ENCODE measurements at places on chromosomes 5 and 9.

GRCh38 chr9:89418882-89419640 is 78.9 kb downstream of the SEMA4D start:
- DNase-seq: peak; percentile 54

DNA sequence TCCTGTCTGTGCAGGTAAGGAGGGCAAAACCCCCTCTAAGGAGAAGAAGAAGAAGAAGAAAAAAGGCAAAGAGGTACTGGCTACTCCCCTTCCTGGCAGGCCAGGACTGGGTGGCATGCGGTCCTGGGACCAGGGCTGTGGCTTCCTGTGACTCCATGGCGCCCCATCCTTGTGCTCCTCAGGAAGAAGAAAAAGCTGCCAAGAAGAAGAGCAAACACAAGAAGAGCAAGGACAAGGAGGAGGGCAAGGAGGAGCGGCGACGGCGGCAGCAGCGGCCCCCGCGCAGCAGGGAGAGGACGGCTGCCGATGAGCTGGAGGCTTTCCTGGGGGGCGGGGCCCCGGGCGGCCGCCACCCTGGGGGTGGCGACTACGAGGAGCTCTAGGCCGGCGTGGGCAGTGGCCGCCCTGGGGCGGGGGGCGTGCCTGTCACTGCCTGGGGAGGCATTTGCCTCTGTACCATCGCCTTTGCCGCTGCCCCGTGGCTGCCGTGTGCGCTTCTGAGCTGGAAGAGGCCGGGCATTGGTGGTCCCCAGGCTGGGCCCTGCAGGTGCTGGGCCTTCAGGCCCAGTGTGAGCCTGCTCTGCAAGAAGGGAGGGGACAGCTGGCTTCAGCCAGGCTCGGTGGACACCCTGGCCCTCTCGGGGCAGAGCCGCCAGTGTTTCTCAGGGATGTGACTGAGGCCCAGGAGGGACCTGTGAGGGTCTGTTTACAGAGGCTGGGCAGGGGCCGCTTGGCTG is 2.0 kb upstream of the AJM1 start:
- DNase-seq: no peak

DNA sequence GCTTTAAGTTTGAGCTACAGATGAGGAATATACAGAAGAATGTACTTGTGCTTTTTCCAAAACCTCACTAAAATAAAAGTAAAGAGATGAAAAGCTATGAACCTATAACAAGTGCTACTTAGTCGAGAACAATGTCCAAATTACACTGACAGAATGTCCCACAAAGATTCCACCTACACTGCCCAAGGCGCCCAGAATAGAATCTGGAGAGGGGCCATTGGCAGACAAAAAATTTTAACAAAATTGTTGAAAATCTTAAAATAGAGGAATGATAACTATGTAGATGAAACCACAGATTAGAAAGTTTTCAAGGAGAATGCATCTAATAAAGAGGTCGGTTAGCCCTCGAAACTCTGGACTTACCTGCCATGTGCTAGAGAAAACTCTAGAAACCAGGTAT is 235.3 kb downstream of the CETN3 start:
- no peak for DNase-seq

- no peak for DNase-seq
These were observed 110.9 kb downstream of the PAX5 start for GRCh38 chr9:36923025-36923625.

DNA sequence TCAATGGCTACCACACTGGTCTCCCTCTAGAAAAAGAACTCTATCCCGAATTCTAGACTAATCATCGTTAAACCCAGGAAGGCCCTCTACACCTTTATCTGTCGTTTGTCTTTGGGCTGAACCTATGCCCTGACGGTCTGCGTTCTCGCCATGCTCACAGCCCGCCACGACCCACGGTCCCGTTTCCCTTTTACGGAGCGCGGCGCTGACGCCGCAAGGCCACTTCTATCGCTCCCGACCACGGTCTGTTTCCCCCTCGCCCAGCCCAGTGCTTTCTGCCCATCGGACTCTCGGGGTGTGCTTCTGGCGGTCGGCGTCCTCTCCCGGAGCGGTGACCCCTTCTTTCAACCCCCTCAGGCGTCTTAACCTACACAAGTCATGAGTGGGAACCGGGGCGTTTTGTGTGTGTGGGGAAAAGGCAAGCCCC is 974 bp downstream of the C9orf40 start:
- DNase-seq: peak; percentile 4

GRCh38 chr5:173028811-173029327 is 27.3 kb upstream of the CREBRF start:
- DNase-seq: no peak

- no peak for DNase-seq
These were observed 77.1 kb downstream of the GOLPH3 start for GRCh38 chr5:32096891-32097595.

DNA sequence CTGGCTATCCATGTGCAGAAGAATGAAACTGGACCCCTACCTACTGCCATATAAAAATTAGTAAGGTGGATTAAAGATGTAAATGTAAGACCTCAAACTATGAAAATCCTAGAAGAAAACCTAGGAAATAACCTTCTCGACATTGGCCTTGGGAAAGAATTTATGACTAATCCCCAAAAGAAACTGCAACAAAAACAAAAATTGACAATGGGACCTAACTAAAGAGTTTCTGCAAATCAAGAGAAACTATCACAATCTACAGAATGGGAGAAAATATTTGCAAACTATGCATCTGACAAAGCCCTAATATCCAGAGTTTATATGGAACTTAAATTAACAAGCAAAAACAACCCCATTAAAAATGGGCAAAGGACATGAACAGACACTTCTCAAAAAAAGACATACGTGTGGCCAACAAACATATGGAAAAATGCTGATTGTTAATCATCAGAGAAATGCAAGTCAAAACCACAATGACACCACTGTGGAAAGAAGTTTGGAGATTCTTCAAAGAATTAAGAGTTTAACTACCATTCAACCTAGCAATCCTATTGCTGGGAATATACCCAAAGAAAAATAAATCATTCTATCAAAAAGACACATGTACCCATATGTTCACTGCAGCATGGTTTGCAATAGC is 98.5 kb downstream of the NR3C1 start:
- DNase-seq: no peak

DNA sequence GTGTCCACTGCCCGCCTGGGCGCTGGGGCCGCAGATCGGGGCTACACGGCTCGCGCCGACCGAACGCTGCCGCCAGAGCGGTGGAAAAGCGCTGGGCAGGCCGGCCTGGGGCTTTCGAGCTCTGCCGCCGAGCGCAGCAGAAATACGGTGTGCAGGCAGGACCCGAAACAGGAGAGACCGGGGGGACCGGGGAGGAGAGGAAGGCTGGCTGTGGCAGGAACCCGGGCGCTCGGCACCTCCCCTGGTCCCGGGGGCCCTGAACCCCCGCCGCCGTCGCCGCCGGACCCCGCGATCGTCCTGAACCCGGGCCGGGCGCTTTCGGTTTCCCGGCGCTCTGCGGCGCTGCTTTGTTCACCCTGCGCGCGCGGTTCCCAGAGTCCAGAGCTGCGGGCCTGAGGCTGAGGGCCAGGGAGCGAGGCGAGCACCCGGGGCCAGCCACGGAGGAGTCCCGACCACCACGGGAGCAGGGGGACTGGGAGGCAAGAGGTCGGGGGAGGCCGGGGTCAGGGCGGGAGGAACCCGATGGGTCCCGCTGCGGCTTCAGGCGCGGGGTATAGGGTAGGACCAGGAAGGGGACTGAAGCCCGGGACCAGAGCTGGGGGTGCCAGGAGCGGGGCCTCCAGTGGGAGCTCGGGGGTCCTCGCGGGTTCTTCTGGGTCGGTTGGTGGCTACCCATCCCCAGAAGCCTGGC is 12.0 kb downstream of the IRX2 start:
- no peak for DNase-seq

GRCh38 chr5:109990723-109991359 is 301.1 kb downstream of the MAN2A1 start:
- DNase-seq: no peak

GRCh38 chr5:103218164-103218563 is 40.4 kb upstream of the MACIR start:
- DNase-seq: no peak

DNA sequence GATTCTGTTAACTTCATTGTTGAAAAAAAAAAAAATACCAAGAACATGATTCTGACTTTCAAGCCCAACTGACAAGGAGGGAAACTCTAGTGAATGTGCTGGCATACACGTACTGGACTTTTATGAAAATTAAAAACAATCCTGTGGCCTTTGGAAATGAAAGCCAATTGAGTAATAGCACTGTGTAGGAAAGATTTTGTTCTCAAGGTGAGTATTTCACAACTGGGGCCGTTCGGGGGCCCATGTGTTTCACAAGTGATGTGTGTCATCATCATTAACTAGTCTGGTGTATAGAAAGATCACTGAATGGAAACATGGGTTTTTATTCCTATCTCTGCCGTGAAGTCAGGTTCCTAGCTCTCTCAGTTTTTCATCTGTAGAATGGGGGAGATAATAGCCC is 605.0 kb upstream of the CLINT1 start:
- DNase-seq: no peak

- no peak for DNase-seq
These were observed 293.0 kb downstream of the SEC61B start for GRCh38 chr9:99515093-99515492.

- no peak for DNase-seq
These were observed 51.0 kb downstream of the PTPDC1 start for GRCh38 chr9:94135222-94135621.

DNA sequence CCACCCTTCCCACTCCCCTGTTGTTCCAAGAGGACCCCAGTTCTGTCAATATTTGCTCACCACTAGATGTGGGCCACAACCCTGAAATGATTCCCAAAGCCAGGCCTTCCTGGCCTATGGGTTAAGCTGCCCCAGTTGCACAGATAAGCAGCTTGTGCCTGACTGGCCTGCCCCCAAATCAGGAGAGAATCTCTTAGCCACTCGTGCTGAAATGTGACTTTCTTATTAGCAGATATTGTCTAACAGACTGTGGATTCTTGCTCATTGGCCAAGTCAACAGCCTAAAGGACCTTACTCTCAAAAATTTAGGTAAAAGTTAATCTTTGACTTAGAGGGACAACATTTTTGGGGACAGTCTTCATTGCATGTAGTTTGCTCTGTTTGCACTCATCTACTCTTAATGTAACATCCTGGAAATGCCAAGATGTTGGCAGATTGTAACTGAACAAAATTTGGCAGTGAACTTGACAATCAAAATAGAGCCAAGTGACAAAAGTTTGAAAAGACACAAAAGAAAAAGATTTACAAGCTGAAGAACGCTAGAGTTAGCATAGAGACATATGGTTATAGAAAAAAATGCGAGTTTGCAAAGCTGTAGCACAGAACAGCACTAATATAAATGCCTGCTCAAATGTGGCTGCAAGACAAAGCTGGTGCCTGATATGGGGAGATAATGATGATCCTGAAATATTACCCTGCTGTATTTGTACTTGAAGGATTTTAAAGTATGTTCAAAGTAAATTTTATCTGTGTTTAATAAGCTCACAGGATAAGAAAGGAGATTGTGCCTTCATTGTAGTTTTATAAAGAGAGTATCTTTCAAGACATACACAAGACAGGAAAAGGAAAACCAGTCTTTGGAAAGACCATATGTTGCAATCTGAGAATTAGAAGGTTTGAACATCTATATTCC is 29.0 kb upstream of the FSD1L start:
- DNase-seq: no peak

GRCh38 chr5:137492331-137492730 is 6.8 kb downstream of the SPOCK1 start:
- DNase-seq: no peak

GRCh38 chr5:137282216-137282615 is 216.9 kb downstream of the SPOCK1 start:
- DNase-seq: no peak

GRCh38 chr9:114484854-114485443 is 20.3 kb downstream of the WHRN start:
- DNase-seq: peak; percentile 32

- no peak for DNase-seq
These were observed 40.5 kb upstream of the IFNK start for GRCh38 chr9:27483576-27483975.

- DNase-seq: no peak
These were observed 124.4 kb downstream of the WDR41 start for GRCh38 chr5:77367741-77368140.

DNA sequence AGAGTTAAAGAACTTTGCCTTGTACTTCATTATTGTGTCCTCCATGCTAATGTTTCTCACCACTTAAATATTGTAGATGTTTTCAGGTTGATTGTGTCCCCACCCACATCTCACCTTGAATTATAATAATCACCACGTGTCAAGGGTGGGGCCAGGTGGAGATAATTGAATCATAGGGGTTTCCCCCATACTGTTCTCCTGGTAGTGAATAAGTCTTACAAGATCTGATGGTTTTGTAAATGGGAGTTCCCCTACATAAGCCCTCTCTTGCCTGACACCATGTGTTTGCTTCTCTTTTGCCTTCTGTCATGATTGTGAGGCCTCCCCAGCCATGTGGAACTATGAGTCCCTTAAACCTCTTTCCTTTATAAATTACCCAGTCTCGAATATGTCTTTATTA is 248.3 kb downstream of the FBXL7 start:
- DNase-seq: no peak

DNA sequence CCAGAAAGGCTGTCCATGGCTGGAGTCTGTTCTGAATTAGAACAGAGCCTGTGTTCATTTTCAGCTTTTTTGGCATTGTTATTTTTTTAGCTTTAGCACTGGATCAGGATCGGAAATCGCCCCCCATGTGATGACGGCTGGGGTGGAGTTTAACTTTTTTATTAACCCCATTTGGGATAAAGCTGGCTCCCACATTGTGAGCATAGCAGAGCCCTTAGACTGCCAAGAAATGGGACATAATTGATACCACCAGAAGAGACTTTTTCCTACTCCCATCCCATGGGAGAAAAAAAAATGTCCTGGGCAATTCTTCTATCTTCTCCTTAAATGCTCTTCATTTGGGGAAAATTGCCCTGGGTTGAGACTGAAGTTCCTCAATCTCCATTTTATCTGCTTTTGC is 52.4 kb downstream of the SLIT3 start:
- no peak for DNase-seq

DNA sequence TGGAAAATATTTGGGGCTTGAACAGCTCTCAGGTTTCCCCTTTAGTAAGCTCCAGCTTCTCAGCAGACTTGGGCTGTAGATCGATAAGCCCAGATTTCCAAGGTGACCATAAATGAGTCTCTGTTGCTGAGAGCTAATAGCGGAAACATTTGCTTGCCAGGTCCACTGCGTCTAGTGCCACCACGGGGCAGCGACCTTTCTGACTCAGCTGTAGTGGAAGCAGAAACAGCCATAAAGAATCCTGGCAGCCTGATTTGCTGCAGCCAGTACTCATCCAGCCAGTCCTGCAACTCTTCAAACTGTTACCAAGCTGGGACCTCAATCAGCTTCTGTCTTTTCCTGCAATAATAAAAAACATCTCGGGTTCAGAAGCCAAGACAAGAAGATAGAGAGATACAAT is 241.7 kb downstream of the DOCK8 start:
- no peak for DNase-seq

DNA sequence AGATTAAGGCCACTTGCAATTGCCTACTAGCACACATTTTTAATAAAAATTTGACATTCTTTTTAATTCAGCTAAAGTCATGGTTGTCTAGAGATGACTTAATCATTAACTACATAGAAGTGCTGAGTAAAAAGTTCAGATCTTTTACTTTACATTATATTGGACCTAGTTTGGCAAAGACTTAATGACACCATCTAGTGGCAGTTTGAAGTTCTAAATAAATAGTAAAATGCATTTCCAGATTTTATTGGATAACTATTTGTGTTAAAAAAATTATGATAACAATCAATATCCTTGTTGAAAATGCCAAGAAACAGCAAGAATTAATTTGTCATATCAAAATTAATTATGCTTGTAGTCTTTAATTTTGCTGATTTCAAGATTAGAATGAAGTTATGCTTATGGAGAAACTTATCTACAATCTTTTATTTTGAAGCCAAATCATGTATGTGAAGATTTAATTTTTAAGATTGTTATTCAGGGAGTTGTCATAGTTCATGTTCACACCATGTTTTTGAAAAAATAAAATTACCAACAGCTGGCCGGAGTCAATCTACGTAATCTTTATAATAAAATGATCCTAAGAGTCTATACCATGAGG is 69.6 kb upstream of the PJA2 start:
- DNase-seq: no peak

Data from effector memory CD4-positive, alpha-beta T cell (primary cell).